NCI-H187 treated with DMSO at 0.1 percent for 48 hours (cell line): ENCODE measurements at places on chromosomes 12 and 14.
A peak's percentile ranks its signal among the peaks of the same experiment; 100 is the strongest.

GRCh38 chr12:42213954-42214426 is 24.1 kb downstream of the YAF2 start:
- no peak for DNase-seq

GRCh38 chr12:56634242-56634836 is 4.2 kb upstream of the BAZ2A start:
- DNase-seq, result peak; percentile 19

DNA sequence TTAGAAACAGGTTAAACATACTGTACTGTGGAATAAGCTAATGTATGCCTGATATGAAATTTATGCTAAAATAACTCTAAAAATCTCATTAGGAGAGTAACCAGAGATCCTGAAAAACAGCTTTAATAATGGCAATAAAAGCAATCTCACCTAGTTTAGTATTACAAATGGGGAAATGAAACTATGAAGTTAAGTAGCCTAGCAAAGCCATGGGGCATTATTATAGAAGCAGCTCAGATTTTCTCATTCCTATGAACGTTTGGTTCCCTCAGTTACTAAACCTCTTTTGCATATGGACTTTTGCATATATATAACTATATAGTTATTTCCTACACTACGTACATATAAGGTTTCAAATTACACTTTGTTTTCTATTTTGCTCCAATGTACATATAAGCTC is 25.0 kb upstream of the APPL2 start:
- no peak for DNase-seq

GRCh38 chr14:51094282-51094821 is 553 bp downstream of the TRIM9 start:
- DNase-seq, result no peak

GRCh38 chr14:52789118-52789517 is 2.3 kb downstream of the GNPNAT1 start:
- DNase-seq, result no peak

GRCh38 chr14:33232031-33232430 is 293.4 kb downstream of the NPAS3 start:
- no peak for DNase-seq

- peak; percentile 95 for DNase-seq
These were observed 206.5 kb upstream of the EEA1 start for GRCh38 chr12:93135286-93136239.

GRCh38 chr12:27550653-27550975 is 26.6 kb downstream of the PPFIBP1 start:
- DNase-seq, result no peak

GRCh38 chr12:109009766-109010165 is 11.1 kb downstream of the SVOP start:
- DNase-seq, result no peak

GRCh38 chr14:95440951-95441350 is 75.5 kb downstream of the SYNE3 start:
- no peak for DNase-seq

DNA sequence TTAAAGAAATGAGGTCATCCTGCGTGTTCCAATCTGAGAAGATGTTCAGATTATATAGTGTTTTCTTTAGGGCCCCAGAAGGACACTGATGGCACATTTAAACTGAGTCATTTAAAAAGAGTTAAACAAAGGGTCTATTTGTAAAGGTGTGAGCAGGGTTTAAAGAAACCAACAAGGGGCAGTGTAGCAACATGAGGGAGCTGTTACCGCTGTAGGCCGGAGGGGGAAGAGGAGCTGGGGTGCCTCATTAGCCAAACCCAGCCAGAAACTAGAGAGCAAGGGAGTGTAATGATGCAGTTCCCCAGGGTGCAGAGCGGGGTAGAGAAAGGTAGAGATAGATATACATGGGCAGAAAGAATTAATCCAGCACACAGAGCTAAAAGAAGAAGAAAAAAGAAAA is 160.4 kb downstream of the TBX5 start:
- no peak for DNase-seq

DNA sequence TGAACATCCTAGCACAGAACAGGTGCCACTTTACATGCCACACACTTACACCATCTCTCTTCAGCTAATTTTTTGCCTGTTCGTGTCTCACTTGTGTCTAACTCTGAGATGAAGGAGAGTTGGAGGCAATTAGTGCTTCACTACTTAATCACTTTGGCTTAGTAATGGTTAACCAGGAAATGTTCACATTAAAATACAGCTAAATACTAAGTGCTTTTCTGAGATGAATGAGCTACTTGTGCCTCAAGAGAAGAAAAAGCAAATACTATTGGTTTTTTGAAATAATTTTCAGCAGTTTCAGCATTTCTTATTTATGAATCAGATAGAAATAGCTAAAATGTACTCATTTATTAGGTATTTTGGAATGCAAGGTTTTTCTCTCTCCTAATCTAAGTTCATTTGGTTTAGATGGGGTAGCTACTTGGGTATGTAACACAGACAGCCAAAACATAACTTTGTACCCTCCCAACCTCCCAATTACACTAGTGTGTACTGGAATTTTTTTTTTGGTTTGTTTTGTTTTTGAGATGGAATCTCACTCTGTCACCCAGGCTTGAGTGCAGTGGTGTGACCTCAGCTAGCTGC is 1474.1 kb upstream of the SEL1L start:
- no peak for DNase-seq

GRCh38 chr12:43338848-43339526 is 213.0 kb downstream of the ADAMTS20 start:
- DNase-seq, result no peak

DNA sequence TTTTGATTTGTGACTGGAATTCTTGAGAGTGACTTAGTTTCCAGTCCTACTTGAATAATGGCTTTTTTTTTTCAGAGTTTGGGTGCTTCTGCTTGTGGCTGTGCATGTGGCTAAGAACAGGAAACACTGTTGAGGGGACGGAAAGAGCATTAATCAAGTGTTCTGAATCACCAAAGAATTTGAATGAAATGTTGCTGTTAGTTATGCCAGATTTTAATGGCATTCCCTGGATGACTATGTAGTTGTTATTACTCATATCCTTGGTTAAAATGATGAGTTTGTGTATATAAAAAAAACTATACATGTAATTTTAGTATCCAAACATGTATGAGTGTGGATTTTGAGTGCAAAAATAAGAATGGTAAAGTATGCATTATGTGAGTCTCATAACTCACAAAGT is 347.9 kb downstream of the BCAT1 start:
- DNase-seq, result no peak

DNA sequence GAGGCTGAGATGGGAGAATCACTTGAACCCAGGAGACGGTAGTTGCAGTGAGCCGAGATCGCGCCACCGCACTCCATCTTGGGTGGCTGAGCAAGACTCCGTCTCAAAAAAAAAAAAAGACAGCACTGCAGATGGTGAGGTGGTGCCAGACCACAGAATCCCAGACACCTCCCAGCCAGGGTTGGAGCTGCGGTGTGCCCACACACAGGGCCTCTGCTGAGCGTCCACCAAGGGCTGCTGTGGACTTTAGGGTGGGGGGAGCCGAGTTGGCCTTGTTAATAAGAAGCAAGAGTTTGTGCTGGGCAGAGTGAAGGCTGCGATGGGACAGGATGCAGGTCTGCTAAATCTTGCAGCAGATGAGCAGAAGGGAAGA is 14.2 kb downstream of the KMT5A start:
- no peak for DNase-seq

DNA sequence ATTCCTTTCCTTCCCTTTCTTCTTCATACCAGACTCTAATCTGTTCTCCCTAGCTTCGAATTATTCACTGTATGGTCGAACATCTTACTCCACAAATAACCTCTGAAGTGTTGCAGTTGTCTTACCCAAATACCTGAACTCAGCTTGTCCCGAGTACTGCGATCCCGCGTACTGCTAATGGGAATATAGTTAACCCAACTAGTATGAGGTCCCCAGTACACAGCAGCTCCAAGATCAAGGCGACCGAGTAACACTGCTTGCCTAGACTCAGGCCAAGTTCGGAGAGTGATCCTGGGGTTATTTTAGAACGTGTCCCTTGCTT is 462 bp upstream of the ETNK1 start:
- no peak for DNase-seq
